ENCODE measurements at places on chromosomes 11 and 22.

DNA sequence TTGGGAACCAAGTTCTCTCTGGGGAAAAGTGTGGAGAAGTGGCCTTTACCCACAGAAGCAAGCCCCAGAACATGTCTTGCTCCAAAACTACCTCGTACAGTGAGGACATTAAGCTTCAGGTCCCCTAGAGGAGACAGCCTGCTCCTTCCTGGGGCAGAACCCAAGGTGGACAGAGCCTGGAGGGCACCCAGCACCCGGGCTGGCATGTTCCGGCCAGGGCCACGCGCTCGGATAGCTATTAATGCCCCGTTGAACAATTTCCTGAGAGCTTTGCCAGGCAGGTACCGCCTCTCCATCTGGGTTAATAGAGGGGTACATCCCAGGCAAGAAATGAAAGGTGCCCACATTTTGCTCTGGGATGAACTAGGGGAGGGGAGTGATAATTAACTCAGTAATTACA is 169.0 kb upstream of the GRK3 start:
- DNase-seq, result no peak

DNA sequence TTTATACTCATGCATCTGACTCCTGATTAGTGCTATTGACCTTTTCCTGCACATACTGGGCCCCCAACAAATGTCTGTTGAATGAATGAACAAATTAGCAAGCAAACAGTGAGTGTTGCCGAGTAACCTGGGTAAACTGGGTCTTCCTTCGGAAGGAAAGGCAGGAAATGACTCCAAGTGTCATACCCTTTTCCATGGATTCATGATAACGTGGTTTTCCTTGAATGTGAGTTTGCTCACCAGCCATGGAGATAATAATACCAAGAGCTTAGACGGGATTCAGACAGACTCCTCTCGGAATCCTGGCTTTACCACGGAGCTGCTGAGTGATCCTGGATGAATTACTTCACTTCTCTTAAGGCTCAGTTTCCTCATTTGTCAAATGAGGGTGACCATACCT is 16.7 kb downstream of the TECTA start:
- no peak for DNase-seq

GRCh38 chr11:59679347-59679746 is 10.5 kb upstream of the PATL1 start:
- DNase-seq, result no peak

- no peak for DNase-seq
These were observed 1313.2 kb downstream of the TBC1D22A start for GRCh38 chr22:48075604-48076003.

- no peak for DNase-seq
These were observed 5.7 kb downstream of the AMBRA1 start for GRCh38 chr11:46588131-46588530.

DNA sequence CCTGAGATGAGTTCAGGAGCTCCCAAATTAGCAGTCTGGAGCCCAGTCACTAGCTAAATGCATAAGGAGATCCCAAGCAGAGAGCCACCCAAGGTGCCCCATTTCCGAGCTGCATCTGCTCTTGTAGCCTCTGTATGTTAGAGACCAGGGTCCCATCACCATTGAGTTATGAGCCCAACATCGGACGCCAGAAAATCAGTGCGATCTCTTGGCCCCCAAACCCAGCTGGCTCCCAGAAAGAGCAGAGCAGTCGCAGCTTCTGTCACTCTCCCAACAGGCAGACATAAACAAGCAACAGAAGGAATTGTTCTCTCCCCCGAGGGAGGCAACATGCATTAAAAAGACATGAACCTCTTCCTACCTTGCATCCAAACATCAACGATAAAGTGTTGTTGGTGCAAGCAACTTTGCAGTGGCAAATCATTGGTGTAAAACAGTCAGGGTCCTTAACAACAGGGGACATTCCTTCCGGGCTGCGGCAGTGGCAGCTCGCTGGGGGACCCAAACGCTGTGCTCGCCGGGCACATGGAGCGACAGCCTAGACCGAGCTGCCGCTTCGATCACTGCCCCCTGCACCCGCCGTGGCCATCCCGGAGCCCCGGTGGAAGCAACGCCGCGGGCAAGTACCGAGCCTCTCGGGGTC is 907.1 kb downstream of the DLG2 start:
- DNase-seq, result no peak

DNA sequence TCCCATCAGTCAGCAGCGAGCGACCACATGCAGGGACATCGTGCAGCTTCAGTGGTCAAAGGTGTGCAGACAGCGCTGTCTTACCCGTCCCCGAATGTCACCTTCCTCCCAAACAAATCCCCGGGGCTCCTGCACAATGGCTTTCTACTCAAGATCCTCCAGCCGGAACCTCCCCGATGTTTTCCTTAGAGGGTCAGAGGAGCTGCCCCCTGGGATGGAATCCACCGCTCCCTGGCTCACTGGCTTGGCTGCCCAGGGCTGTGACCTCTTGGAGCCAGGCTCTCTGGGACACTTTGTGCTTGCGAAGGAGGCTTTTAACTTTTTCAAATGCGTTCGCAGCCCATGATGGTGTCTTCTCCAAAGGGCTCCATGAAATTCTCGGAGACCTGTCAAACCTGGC is 17.3 kb upstream of the FGF19 start:
- no peak for DNase-seq

- no peak for DNase-seq
These were observed 713.9 kb upstream of the CCDC179 start for GRCh38 chr11:23574149-23574548.

- no peak for DNase-seq
These were observed 1445.6 kb downstream of the TBC1D22A start for GRCh38 chr22:48207919-48208535.

- peak; percentile 82 for DNase-seq
These were observed 22.7 kb downstream of the YPEL1 start for GRCh38 chr22:21712751-21713427.

DNA sequence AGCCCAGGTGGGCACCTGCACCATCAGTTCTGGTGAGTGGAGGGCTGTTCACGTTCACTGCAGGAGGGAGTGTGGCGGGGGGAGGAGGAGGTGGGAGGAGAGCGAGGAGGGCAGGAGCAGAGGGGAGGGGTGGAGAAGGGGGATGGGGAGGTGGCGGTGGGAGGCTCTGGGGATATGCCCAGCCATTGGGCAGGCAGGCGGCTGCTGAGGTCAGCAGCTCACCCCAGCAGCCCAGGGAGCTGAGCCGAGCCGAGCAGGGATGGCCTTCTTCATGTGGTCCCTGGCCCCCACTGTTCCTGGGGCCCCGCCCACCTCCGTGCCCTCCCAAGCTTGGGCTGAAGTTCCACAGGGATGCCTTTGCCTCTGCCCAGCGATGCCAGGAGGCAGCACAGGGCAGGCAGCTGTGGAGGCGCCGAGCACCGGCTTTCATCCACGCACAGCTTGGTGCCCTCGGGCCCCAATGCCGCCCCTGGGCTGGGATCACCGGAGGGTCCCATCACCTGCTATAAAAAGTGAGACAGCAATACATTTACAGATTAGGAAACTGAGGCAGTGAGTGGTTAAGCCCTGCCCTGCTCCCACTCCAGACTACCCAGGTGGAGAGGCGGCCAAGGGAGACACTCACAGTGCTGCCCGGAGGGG is 21.6 kb downstream of the RTN4R start:
- DNase-seq, result no peak

DNA sequence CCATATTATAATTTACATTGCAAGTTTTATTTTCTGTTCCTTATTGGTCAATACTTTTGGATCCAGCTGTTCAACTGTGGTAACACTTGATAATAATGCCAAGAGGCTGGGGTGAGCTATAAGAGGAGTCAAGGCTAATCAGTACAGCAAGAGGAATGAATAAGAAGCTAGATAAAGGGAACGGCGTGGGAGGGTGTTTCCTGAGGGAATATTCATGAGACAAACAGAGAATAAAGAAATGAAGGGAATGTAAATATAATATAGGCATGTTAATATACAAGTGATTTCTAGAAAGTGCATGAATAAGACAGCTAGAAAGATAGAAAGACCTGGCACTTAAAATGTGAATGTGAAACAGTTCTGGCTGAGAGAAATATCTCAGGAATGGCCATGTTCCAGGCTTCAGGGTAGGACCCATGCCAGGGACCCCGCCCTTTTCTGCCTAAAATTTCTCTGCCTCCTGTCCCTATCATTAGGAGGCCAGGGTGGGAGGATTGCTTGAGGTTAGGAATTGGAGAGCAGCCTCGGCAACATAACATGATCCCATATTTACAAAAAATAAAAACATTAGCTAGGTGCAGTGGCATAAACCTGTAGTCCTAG is 3.9 kb downstream of the OR51B4 start:
- DNase-seq, result no peak

DNA sequence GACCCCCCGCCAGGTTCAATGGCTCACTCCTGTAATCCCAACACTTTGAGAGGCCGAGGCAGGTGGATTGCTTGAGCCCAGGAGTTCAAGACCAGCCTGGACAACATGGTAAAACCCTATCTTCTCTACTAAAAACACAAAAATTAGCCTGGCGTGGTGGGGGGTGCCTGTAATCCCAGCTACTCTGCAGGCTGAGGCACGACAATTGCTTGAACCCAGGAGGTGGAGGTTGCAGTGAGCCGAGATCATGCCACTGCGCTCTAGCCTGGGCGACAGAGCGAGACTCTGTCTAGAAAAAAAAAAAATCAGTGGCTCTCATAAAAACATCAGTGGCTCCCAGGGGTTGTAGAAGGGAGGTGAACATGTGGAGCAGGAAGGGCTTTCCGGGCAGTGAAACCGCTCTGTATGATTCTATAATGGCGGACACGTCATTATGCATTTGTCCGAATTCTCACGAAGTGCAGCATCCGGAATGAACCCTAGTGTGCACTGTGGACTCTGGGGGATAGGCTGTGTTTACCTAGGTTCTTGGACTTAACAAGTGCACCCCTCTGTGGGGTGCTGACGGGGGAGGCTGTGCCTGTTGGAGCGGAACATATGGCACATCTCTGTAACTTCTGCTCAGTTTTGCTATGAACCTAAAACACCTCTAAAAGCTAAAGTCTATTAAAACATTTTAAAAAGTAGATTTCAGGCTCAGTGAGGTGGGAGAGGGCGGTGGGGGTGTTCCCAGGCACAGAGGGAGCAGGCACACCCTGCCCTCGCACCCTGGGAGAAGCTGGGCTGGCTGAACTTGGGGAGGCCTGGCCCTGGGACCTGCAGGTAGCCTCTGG is 49.1 kb upstream of the SEPTIN5 start:
- DNase-seq, result no peak

DNA sequence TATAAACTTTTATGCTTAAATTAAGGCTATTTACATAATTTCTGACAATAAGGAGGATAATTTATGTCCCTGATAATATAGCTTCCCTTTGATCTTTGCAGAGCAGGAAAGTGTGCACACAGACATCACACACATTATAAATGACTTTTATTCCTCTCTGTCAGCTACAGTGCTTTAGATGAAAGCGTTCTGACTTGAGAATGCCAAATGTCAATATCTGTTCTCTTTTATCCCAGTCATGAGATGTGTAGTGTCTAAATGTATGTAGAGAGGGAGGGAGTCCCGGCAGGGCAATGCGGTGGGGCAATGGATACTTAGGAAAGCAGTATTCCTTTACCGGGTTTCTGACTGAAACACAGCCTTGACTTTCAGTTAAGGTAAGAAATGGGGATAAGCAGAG is 225.4 kb upstream of the CHORDC1 start:
- no peak for DNase-seq

- peak; percentile 50 for DNase-seq
These were observed 11.2 kb upstream of the IGLL1 start for GRCh38 chr22:23591201-23591791.

DNA sequence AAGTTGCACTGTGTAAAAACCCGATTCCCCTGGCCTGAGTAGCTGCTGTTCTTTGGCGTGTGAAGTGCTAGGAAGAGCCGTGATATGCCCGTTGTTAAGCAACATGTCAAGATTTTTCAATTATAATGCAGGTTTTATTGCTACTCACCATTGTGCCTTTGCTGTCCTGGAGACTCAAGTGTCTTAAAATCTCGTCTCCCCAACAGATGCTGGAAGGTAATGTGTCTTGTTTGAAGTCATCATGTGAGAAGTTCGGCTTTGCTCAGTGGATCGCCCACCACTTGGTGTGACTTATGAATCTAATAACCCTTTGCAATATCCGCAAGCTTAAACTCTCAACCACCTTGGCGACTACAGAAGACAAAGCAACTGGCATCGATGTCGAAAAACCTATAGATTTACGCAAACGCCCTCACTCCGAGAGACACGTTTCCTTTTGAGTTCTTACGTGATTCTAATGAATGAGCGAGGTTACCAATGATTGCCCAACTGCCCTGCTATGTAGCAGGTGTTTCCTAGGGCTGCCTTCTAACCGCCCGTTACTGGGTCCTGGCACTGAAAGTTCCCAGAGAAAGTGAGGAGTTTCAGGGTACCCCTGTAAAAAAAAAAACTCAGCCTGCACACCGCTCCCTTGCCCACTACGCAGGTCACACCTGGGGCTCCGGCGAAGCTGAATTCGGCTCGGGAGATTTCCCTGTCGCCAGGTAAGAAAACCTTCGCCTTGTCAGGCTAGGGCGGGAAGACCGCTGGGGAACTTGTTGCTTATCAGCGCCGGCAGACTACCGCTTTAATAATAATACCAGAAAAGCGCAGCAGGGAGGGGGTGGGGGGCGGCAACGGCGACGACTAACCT is 21.2 kb upstream of the BDNF start:
- no peak for DNase-seq

DNA sequence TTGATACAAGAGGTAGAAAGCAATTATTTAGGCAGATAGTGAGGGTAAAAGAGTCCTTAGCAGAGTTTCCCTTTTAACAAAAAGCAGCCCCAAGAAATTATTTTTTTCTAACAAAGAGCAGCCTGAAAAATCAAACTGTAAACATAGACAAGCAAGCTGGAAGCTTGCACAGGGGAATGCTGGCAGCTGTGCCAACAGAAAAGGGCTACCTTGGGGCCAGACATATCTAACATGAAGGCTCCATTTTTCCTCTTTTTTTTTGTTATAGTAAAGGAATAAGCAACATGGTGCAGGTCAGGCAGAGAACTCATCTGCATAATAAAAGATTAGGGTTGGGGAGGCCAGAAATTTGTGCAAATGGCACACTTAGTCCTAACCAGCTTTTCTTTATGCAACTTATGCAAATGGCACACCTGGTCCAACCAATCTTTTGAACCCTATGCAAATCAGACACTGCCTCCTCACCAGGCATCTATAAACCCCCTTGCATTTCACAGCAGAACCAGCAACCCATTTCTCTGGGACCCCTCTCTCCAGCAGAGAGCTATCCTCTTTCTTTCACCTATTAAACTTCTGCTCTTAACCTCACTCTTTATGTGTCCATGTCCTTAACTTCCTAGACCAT is 41.8 kb downstream of the PDGFD start:
- no peak for DNase-seq

DNA sequence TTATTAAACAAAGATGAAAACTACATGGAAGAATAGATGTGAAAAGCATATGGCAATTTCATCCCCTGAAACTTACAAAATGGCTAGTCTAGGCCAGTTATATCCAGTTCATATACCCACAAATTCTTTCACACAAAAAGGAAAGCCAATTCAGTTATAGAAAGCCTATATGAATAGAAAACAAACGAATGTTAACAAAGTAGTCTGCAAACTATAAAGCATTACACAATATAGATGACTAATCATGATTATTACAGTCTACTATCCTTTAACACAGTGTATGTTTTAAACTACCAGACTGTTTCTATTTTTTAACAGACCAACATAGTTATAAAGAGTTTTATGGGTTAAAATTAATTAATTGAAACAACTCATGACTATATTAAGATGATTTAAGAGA is 12.1 kb downstream of the DCUN1D5 start:
- no peak for DNase-seq

- DNase-seq, result no peak
These were observed 71.2 kb downstream of the FBXO7 start for GRCh38 chr22:32545801-32546200.

- DNase-seq, result no peak
These were observed 50.3 kb upstream of the CD44 start for GRCh38 chr11:35088676-35089075.
